Bronchus fibroblast of lung (primary cell): ENCODE measurements at places on chromosomes 3 and 15. TPM values are rescaled to one million over a fixed set of nuclear protein-coding genes. Genes with fewer than 3 reads are reported as not detected.

Gene TAGLN3
- total RNA-seq = 1.0 and 1.5 TPM in 2 replicates

Gene IGDCC3
- under 0.01 TPM in 1 of 2 replicates, not detected in the other for total RNA-seq

Gene AADAC
- total RNA-seq = not detected in 2 replicates

Gene GOLGA6A
- not detected in 2 replicates for total RNA-seq

Gene SLC12A8
- 4.8 and 6.2 TPM in 2 replicates for total RNA-seq

Gene BBS4
- 11.9 and 25.0 TPM in 2 replicates for total RNA-seq

Gene LIPH
- total RNA-seq = under 0.01 TPM in 1 of 2 replicates, not detected in the other

Gene SRGAP3
- total RNA-seq = 1.2 and 1.7 TPM in 2 replicates

Gene ISL2
- total RNA-seq = 1.6 and 2.4 TPM in 2 replicates

Gene IQCF5
- not detected in 2 replicates for total RNA-seq

Gene ADAMTS17
- total RNA-seq = under 0.01 and 0.30 TPM in 2 replicates

Gene CIAO2A
- 78.2 and 91.5 TPM in 2 replicates for total RNA-seq

Gene UBE2Q2
- 27.4 and 33.1 TPM in 2 replicates for total RNA-seq

Gene NKTR
- 11.7 and 12.3 TPM in 2 replicates for total RNA-seq

Gene CAMK2N2
- total RNA-seq = not detected in 2 replicates

Gene ZDHHC19
- total RNA-seq = not detected in 2 replicates

Gene ALPK3
- 0.74 and 0.84 TPM in 2 replicates for total RNA-seq

Gene SLC24A5
- total RNA-seq = not detected in 2 replicates

Gene FAM227B
- total RNA-seq = 3.0 and 3.4 TPM in 2 replicates

Gene ACAN
- total RNA-seq = under 0.01 and 0.17 TPM in 2 replicates

Gene HEG1
- 40.9 and 48.9 TPM in 2 replicates for total RNA-seq

Gene STXBP5L
- total RNA-seq = not detected in 2 replicates

Gene CAMKV
- not detected in 2 replicates for total RNA-seq

Gene IGF2BP2
- total RNA-seq = 67.6 and 67.9 TPM in 2 replicates

Gene CD86
- not detected in 2 replicates for total RNA-seq

Gene LSMEM2
- not detected in 2 replicates for total RNA-seq

Gene RPUSD2
- total RNA-seq = 10.9 and 13.2 TPM in 2 replicates

Gene TGM5
- total RNA-seq = not detected in 2 replicates

Gene FEZF2
- total RNA-seq = not detected in 2 replicates

Gene FBXW12
- total RNA-seq = not detected in 2 replicates

Gene CFAP20DC
- total RNA-seq = 2.5 TPM in 2 replicates

Gene GNAT1
- total RNA-seq = not detected in 2 replicates

Gene GHSR
- not detected in 2 replicates for total RNA-seq

Gene MST1R
- 0.45 and 0.50 TPM in 2 replicates for total RNA-seq

Gene FANCD2OS
- total RNA-seq = not detected in 2 replicates

Gene MAGI1
- 6.4 and 7.3 TPM in 2 replicates for total RNA-seq

Gene KNG1
- total RNA-seq = not detected in 2 replicates

Gene PLA2G4F
- total RNA-seq = not detected in 2 replicates

Gene TGFBR2
- total RNA-seq = 45.9 and 47.1 TPM in 2 replicates

Gene KCNMB3
- 0.34 and 0.89 TPM in 2 replicates for total RNA-seq

Gene DAZL
- not detected in 2 replicates for total RNA-seq

Gene XCR1
- not detected in 2 replicates for total RNA-seq
